ENCODE measurements at places on chromosomes 5 and 9.

DNA sequence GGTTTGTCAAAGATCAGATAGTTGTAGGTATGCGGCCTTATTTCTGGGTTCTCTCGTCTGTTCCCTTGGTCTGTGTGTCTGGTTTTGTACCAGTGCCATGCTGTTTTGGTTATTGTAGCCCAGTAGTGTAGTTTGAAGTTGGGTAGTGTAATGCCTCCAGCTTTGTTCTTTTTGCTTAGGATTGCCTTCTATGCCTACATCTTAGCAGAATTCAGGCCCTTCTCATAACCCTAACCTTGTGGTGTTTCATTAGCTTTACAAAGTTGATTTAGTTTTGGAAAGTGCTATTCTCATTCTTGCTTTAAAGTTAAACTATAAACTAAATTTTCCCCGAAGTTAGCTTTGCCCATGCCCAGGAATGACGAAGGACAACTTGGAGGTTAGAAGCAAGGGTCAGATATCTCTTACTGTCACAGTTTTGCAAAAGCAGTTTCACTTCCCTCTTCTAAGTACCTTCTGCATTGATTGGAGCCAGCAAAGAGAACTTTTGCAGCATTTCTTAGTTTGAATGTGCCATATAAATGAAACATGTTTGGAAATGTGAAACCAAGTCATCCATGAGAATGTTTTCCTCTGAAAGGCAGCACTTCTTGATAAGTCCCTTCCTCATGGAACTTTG, 274.3 kb upstream of the DMRT1 start:
- H3K4me3 ChIP-seq, result no peak overlapping the region
- no peaks in the 10 kb centered on the region for H3K4me1 ChIP-seq
- H3K27me3 ChIP-seq, result peaks cover 1% of the 10 kb centered on the region
- no peak for DNase-seq

- H3K36me3 ChIP-seq, result no peaks in the 10 kb centered on the region
- H3K27me3 ChIP-seq, result no peaks in the 10 kb centered on the region
- no peak overlapping the region for H3K27ac ChIP-seq
- H3K4me1 ChIP-seq, result no peaks in the 10 kb centered on the region
- H3K4me3 ChIP-seq, result no peak overlapping the region
- DNase-seq, result peak; percentile 52
These were observed 27.4 kb downstream of the FAM219A start for GRCh38 chr9:34430843-34431437.

- no peaks in the 10 kb centered on the region for H3K4me1 ChIP-seq
- no peak overlapping the region for H3K27ac ChIP-seq
- no peak for DNase-seq
- H3K4me3 ChIP-seq, result no peak overlapping the region
- peaks cover 2% of the 10 kb centered on the region for H3K27me3 ChIP-seq
- no peaks in the 10 kb centered on the region for H3K36me3 ChIP-seq
These were observed 222.5 kb upstream of the IL12B start for GRCh38 chr5:159552751-159553150.

- no peak overlapping the region for H3K4me3 ChIP-seq
- H3K4me1 ChIP-seq, result no peaks in the 10 kb centered on the region
- no peaks in the 10 kb centered on the region for H3K36me3 ChIP-seq
- H3K27ac ChIP-seq, result no peak overlapping the region
- peaks cover 5% of the 10 kb centered on the region for H3K27me3 ChIP-seq
- no peak for DNase-seq
These were observed 27.3 kb downstream of the ZNF366 start for GRCh38 chr5:72479921-72480320.

GRCh38 chr9:503326-503725, 288.7 kb downstream of the DOCK8 start:
- H3K27me3 ChIP-seq, result peaks cover 17% of the 10 kb centered on the region
- peaks cover 16% of the 10 kb centered on the region for H3K4me1 ChIP-seq
- DNase-seq, result no peak
- H3K36me3 ChIP-seq, result no peaks in the 10 kb centered on the region
- H3K27ac ChIP-seq, result no peak overlapping the region

GRCh38 chr5:132754111-132754510, 6.9 kb downstream of the CCNI2 start:
- H3K27ac ChIP-seq, result no peak overlapping the region
- no peaks in the 10 kb centered on the region for H3K27me3 ChIP-seq
- H3K4me3 ChIP-seq, result no peak overlapping the region
- peaks cover 14% of the 10 kb centered on the region for H3K36me3 ChIP-seq

DNA sequence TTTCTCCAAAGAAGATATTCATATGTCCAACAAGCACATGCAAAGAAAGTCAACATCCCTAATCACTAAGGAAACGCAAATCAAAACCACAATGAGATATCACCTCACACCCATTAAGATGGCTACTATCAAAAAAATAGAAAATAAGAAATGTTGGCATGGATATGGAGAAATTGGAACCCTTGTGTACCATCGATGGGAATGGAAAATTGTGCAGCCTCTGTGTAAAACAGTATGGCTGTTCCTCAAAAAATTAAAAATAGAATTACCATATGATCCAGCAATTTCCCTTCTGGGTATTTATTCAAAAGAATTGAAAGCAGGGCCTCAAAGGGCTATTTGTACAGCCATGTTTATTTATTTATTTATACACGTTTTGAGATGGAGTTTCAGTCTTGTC, 43.0 kb upstream of the HRH2 start:
- H3K27me3 ChIP-seq, result no peaks in the 10 kb centered on the region
- no peak overlapping the region for H3K4me3 ChIP-seq
- peaks cover 16% of the 10 kb centered on the region for H3K4me1 ChIP-seq
- H3K27ac ChIP-seq, result no peak overlapping the region

DNA sequence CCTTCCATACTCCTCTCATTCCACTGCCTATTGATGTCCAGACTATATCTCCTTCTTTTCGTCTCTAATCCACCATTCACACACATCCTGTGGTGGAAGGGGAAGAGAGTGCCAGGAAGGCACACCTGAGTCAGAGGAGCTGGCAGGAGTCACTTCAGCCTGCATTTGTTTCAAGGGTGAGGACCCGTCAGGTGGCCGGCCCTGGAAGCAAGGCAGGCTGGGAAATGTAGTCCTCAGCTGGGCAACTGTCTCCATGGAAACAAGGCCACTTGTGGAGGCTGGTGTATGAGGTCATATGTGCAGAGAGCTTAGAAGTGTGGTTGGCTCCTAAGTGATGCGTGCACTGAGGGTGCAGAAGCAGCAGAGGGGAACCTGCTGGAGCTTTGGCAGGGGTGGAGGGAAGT, 278.4 kb downstream of the NSG2 start:
- peaks cover 27% of the 10 kb centered on the region for H3K27me3 ChIP-seq
- no peaks in the 10 kb centered on the region for H3K36me3 ChIP-seq
- H3K4me1 ChIP-seq, result no peaks in the 10 kb centered on the region
- no peak overlapping the region for H3K27ac ChIP-seq
- H3K4me3 ChIP-seq, result no peak overlapping the region

GRCh38 chr9:126561582-126561981, 52.1 kb upstream of the LMX1B start:
- no peaks in the 10 kb centered on the region for H3K4me1 ChIP-seq
- no peaks in the 10 kb centered on the region for H3K36me3 ChIP-seq
- H3K27me3 ChIP-seq, result peaks cover 35% of the 10 kb centered on the region
- H3K27ac ChIP-seq, result no peak overlapping the region
- H3K4me3 ChIP-seq, result no peak overlapping the region

- no peaks in the 10 kb centered on the region for H3K27me3 ChIP-seq
- H3K36me3 ChIP-seq, result peaks cover 4% of the 10 kb centered on the region
- H3K27ac ChIP-seq, result no peak overlapping the region
- no peak overlapping the region for H3K4me3 ChIP-seq
These were observed 125.8 kb downstream of the GALNT10 start for GRCh38 chr5:154316223-154316935.

DNA sequence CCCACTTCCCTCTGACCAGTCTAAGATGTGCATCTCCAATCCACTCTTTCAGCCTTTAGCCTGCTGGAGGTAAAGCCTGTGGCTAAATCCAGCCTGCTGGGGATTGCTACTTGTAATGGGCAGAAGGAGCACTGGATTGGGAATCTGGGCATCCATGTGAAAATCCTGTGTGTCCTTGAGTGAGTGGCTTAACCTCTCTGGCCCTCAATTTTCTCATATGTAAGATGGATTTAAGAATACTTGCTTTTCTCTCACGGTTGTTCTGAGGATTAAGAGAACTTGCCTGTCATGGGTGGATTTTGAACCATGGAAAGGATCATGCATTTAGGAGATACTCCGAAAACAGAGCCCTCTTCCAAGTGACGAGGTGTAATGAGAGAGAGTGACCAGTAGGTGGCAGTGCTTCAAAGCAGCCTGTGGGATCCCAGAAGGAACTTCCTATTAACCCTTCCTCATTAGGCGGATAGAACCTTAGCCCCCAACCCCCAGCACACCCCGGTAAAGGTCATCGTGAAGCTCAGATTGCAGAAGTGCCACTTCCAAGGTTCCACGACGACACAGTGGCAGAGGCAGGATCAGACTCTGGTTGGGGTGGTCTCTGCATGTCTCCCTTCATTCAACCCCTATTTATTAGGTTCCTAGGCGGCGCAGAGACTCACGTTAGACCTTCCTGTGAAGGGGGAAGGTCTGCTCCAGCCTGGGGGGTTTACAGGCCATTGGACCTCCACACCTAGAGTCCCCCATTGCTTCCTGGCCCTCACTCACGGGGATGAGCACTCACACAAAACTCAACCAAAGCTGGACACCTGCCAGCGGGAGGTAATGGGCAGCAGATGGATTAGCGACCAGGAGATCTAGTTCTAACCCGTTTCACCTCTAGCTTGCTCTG, 68.7 kb upstream of the ZNF618 start:
- no peaks in the 10 kb centered on the region for H3K36me3 ChIP-seq
- peaks cover 6% of the 10 kb centered on the region for H3K27me3 ChIP-seq
- H3K4me1 ChIP-seq, result peaks cover 4% of the 10 kb centered on the region
- peak; percentile 55 for DNase-seq
- H3K4me3 ChIP-seq, result no peak overlapping the region

GRCh38 chr9:107224252-107224651, 58.8 kb upstream of the RAD23B start:
- no peaks in the 10 kb centered on the region for H3K36me3 ChIP-seq
- no peak for DNase-seq
- no peaks in the 10 kb centered on the region for H3K4me1 ChIP-seq
- peaks cover 17% of the 10 kb centered on the region for H3K27me3 ChIP-seq
- no peak overlapping the region for H3K4me3 ChIP-seq

DNA sequence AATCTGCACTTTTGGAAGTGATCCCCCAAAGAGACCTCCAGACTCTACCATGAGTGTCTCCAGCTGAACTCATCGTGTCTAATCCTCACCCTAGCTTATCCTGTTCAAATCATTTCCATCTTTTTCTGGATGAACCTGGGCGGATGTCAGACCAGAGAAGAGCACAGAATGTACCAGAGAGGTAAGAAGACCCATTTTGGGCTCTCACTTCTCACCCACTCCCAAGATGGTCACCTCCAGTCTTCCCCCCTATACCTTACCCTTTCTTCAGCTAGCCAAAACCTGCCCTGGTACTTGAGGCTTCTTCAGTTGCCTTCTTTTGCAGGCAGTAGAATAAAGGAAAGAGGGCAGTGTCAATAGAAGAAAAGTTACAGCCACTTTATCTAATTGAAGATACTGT, 27.9 kb upstream of the ANXA2R start:
- H3K4me1 ChIP-seq, result peaks cover 34% of the 10 kb centered on the region
- peaks cover 31% of the 10 kb centered on the region for H3K36me3 ChIP-seq
- H3K4me3 ChIP-seq, result peak overlapping the region; percentile 99
- peak overlapping the region; percentile 99 for H3K27ac ChIP-seq
- DNase-seq, result no peak

GRCh38 chr5:1220831-1221230, 4.3 kb upstream of the SLC6A18 start:
- peaks cover 6% of the 10 kb centered on the region for H3K4me1 ChIP-seq
- no peaks in the 10 kb centered on the region for H3K36me3 ChIP-seq
- H3K27ac ChIP-seq, result no peak overlapping the region
- H3K4me3 ChIP-seq, result no peak overlapping the region
- no peaks in the 10 kb centered on the region for H3K27me3 ChIP-seq

GRCh38 chr5:100165309-100165708, 369.9 kb upstream of the FAM174A start:
- H3K27ac ChIP-seq, result no peak overlapping the region
- H3K4me3 ChIP-seq, result no peak overlapping the region
- H3K36me3 ChIP-seq, result no peaks in the 10 kb centered on the region

GRCh38 chr5:13746026-13746425, 198.5 kb downstream of the DNAH5 start:
- no peaks in the 10 kb centered on the region for H3K4me1 ChIP-seq
- H3K36me3 ChIP-seq, result no peaks in the 10 kb centered on the region
- H3K4me3 ChIP-seq, result no peak overlapping the region
- H3K27ac ChIP-seq, result no peak overlapping the region

DNA sequence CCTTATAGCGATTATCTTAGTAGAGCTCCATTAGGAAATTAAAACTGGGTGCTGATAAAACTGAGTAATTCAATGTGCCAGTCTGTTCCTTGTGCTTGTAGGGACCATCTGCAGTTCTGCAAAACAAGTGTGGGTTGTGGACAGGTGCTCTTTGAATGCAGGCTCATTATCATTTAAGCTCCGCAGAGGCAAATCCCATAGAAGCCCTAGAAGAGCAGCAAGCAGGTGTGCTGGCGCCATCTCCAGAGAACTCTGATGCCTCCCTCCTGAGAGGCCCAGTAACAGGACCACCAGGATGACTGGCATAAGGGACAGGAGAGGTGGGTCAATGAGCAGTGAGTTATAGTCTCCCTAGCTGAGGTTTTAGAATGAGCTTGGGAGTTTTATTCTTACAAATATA, 1342.4 kb upstream of the DMAC1 start:
- H3K4me1 ChIP-seq, result no peaks in the 10 kb centered on the region
- no peak overlapping the region for H3K27ac ChIP-seq
- DNase-seq, result no peak
- H3K4me3 ChIP-seq, result no peak overlapping the region
- H3K27me3 ChIP-seq, result no peaks in the 10 kb centered on the region

DNA sequence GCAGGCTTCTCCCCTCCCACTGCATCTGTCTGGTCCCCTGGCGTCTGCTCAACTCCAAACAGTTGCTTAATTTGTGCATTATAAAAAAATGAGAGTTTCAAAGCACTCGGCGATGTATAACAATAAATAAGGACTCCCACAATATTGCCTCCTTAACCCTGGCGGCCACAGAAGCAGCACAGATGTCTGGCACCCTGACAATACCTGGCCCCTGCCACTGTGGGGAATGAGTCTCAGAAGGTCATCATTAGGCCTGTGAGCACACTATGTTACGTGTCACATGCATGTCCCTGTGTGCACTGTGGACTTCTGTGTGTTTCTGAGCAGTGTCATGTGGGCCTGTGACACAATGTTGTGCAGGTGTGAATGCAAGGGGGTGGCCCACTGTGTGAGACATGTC, 236.5 kb downstream of the PBX3 start:
- no peak overlapping the region for H3K4me3 ChIP-seq
- no peaks in the 10 kb centered on the region for H3K36me3 ChIP-seq

GRCh38 chr9:112094948-112095681, 80.0 kb downstream of the SUSD1 start:
- no peak overlapping the region for H3K27ac ChIP-seq
- H3K27me3 ChIP-seq, result no peaks in the 10 kb centered on the region
- no peaks in the 10 kb centered on the region for H3K36me3 ChIP-seq

DNA sequence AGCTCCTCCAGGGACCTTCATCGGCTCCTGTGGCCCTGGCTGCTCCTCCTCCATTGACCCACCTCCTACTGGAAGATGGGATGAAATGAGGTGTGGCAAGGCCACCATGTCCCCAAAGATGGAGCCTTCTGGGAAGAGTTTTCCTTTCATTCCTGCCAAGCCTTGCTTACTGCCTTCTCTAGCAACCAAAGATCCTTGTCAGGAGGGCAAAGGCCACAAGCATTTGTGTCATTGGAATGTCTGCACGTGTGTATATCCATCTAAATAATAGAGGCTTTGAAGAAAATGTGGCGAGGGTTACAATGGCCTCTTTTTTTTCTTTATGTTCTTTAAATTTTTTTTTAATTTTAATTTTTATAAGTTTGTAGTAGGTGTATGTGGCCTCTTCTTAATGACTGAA, 313.6 kb downstream of the ARHGEF28 start:
- H3K4me3 ChIP-seq, result no peak overlapping the region
- no peaks in the 10 kb centered on the region for H3K4me1 ChIP-seq
- no peak for DNase-seq
- H3K27me3 ChIP-seq, result peaks cover 13% of the 10 kb centered on the region
- no peak overlapping the region for H3K27ac ChIP-seq
